ENCODE measurements at places on chromosomes 1 and 21.

GRCh38 chr1:68225781-68226180 lies 6.5 kb downstream of the WLS start:
- no peak for DNase-seq

GRCh38 chr1:24505816-24506215 lies 3.2 kb downstream of the RCAN3 start:
- DNase-seq: no peak

GRCh38 chr1:116390195-116390594 lies 17.2 kb downstream of the ATP1A1 start:
- no peak for DNase-seq

GRCh38 chr21:29221253-29221744 lies 77.4 kb upstream of the BACH1 start:
- DNase-seq: no peak

- DNase-seq: peak; percentile 15
Measured at GRCh38 chr1:212012034-212012740, 23.2 kb downstream of the INTS7 start.

- no peak for DNase-seq
Measured at GRCh38 chr1:61202854-61203598, 120.7 kb downstream of the NFIA start.

DNA sequence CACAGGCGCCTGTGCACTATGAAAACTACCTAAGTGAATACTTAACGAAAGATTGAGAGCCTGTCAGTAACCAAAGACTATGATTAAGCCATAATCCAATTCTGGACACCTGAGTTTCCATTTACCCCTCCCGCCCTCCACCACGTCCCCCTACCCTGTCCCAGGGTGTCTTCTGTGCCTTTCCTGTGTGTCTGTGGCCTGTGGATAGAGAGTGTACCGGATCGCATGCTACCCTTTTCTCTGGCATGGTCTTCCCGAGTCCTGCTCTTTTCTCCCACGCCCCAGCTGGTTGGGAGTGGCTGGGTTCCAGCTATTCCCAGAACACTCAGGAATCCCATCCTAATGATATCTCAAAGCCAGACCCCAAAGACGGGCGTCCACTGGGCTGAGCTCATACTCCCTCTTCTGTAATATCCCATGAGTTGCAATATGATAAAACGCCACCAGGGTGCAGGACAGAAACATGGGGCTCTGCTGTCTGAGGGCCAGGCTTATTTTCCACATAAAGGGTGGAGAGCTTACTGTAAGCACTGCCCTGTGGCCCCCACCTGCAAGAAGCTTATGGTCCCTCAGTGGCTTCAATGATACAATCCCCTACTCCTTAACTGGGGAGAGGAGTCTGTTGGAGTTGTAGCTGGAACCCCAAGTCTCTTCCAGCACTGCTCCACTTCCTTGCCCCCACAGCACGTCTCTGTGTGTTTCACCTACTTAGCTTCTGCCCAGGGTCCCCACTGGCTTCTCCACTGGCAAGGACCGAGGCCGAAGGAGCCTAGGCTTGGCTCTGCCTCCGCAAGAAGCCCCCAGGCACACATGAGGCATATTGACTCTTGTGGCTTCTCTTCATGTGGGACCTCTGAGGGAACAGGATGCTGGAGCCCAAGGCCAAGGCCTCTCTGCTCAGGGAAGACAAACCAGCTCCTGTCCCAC lies 17.6 kb upstream of the ALX3 start:
- DNase-seq: no peak

All from hippocampal formation (tissue), 2 donors.